ENCODE measurements at places on chromosomes 1 and 21. TPM values are rescaled to one million over a fixed set of nuclear protein-coding genes. Genes with fewer than 3 reads are reported as not detected.

SYCP1 gene
- 0.50 TPM for polyA plus RNA-seq

PIK3C2B gene
- 19.6 TPM for polyA plus RNA-seq

GUCA2B gene
- not detected for polyA plus RNA-seq

RGS18 gene
- polyA plus RNA-seq, result 2.7 TPM

VCAM1 gene
- polyA plus RNA-seq, result 42.0 TPM

COL9A2 gene
- polyA plus RNA-seq, result 28.5 TPM

NUDT17 gene
- 6.8 TPM for polyA plus RNA-seq

SYT11 gene
- polyA plus RNA-seq, result 18.9 TPM

CENPF gene
- polyA plus RNA-seq, result 74.9 TPM

TMPRSS2 gene
- polyA plus RNA-seq, result 29.0 TPM

ACTN2 gene
- 0.45 TPM for polyA plus RNA-seq

SSR2 gene
- 351 TPM for polyA plus RNA-seq

PROX1 gene
- polyA plus RNA-seq, result 7.8 TPM

EIF3I gene
- 168 TPM for polyA plus RNA-seq

FBLIM1 gene
- polyA plus RNA-seq, result 43.8 TPM

RPAP2 gene
- 35.4 TPM for polyA plus RNA-seq

CORT gene
- polyA plus RNA-seq, result 1.3 TPM

Data from renal cortex interstitium (tissue), 15 donors.